ENCODE measurements at places on chromosomes 3 and 15. TPM values are rescaled to one million over a fixed set of nuclear protein-coding genes. Genes with fewer than 3 reads are reported as not detected.

GRCh38 chr3:185552358-185552877, at the start of gene LIPH:
TSS of gene LIPH (minus strand) at chr3:185552588. CDS start at chr3:185552471, 117 bp downstream.
- H3K27me3 ChIP-seq: no peaks in the 10 kb centered on the region
- H3K4me3 ChIP-seq: no peak within 1 kb of the TSS
- no peak within 1 kb of the TSS for H3K27ac ChIP-seq
- H3K4me1 ChIP-seq: no peaks in the 10 kb centered on the region
- H3K36me3 ChIP-seq: no peaks in the 10 kb centered on the region

DNA sequence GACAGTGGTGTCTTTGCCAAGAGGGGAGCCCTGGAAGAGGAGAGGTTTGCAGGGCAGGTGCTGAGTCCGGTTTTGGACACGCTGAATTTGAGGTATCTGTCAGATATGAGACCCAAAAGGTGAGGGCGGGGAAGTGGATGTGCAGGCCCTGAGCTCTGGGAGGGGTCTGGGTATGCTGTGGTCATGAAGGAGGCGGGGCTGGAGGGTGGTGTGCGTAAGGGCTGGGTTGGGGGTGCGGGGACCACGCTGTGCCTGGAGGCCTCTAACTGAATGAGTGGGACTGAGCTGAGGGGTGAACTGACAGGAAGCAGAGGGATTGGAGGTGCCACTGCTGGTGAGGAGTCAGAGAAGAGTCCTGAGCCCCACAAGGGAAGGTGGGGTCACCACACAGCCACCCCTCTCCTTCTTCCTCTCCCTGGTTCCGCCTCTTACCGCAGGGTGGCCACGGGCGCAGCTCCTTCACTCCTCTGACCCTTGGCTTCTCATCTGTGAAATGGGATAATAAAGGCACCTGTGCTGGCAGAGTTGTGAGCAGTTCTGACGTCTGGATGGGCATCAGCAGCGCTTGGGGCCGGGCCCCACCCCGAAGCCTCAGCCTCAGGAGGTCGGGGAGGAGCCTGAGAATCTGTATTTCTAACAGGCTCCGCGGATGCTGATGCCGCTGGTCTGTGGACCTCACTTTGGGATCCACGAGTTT, 28.8 kb downstream of the PSTPIP1 start:
- peak; percentile 39 for DNase-seq
- H3K4me1 ChIP-seq: no peaks in the 10 kb centered on the region
- H3K27me3 ChIP-seq: no peaks in the 10 kb centered on the region
- no peak overlapping the region for H3K27ac ChIP-seq
- H3K36me3 ChIP-seq: no peaks in the 10 kb centered on the region
- H3K4me3 ChIP-seq: no peak overlapping the region

DNA sequence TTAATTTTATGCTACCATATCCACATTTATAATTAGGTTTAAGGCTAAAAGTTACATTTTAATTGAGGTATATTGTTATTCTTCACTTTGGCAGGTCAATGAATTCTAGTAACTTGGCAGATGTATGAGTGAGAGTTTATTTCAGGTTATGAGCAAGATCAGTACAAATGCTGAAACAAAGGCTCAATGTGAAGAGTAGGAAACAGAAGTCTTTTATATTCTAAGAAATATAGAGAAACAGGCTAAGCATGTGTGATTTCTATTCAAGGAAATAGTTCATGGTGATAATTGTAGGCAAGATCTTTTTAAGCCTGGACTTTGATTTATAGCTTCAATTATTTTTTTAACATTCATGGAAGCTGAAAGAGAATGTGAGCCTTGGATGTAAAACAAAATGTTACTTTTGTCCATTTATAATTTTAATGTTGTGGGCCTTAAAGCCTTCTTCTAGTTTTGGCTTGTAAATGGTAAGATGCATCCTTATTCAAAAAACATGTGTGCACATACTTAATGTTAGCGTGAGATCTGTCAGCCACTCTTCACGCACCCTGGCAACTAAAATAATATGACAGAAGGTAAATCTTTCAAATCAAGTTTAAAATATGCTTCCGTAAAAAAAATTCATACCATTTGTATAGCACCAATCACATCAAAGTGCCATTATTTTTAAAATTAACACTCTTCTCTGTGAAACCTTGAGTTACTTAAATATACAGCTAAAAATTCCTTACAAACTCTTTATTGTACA, 22.8 kb upstream of the OSTN start:
- no peak overlapping the region for H3K27ac ChIP-seq
- no peaks in the 10 kb centered on the region for H3K4me1 ChIP-seq
- H3K4me3 ChIP-seq: no peak overlapping the region

PAK6 gene
- total RNA-seq: 0.06 TPM

ECE2 gene
- total RNA-seq: not detected
